ENCODE measurements at places on chromosomes 13 and 19.
A peak's percentile ranks its signal among the peaks of the same experiment; 100 is the strongest.

DNA sequence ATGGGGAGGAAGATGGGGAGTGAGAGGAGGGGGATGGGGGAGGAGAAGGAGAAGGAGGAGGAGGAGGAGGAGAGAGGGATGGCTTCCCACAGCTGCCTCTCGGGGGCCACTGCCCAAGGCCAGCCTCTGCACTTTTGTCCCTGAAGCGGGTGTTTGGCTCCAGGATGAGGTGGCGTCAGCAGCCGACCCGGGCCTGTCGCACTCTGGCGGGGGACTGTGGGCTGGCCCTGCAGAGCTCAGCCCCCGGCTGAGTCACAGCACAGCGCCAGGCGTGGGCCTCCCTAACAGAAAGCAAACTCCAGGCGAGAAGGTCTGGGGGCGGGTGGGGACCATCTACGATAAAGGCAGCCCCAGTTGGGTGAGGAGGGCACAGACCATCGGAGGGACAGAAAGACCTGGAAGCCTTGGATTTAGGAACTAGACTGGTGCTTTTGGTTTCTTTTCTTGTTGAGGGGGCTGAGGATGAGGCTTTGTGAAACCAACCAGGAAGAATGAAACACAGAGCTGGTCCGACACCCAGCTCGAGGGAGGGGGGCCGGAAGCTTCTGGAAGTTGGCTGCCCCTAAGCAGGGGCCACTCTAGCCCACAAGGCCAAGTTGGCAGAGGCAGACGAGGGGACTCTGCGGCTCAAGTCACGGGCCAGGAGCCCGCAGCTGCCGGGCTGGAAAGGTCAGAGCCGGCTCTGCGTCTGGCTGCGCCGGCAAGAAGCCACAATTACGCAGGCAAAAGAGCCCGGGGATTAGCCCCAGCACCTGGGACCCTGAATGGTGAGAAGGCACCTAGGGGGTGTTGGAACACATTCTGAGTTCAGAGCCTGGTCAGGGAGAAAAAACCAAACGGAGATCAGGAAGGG is 18.2 kb downstream of the LSM4 start:
- DNase-seq: peak; percentile 94

- DNase-seq: no peak
Measured at GRCh38 chr13:97561182-97561581, 127.2 kb downstream of the RAP2A start.

- DNase-seq: no peak
Measured at GRCh38 chr13:44660050-44660449, 83.9 kb upstream of the TSC22D1 start.

DNA sequence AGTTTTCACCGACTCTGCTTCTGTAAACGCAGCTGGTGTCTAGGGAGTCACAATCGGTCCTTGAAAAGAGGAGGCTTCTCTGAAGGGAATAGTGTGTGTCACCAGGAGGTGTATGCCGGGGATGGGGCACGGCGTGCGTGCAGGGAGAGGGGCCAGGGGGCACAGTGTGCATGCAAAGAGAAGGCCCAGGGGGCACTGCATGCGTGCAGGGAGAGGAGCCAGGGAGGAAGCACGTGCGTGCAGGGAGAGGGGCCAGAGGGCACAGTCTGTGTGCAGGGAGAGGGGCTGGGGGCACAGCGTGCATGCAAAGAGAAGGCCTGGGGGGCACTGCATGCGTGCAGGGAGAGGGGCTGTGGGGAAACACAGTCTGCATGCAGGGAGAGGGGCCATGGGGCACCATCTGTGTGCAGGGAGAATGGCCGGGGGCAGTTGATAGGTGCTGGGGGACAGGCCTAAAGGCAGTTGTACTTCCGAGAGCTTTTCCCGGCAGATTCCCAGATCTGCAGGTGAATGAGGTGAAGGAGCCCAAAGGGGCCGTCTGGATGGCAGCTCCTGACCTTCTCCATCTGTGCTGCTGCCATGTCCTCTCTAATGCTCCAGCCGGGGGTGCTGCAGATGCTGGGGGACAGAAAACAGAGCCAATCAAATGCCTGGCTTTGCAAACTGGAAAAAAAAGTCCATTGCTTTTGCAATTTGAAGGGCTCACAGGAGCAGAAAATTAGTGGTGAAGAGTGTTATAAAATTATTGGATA is 36.4 kb downstream of the ATP11A start:
- DNase-seq: no peak

GRCh38 chr13:99610702-99611289 is 109.5 kb downstream of the TM9SF2 start:
- no peak for DNase-seq

DNA sequence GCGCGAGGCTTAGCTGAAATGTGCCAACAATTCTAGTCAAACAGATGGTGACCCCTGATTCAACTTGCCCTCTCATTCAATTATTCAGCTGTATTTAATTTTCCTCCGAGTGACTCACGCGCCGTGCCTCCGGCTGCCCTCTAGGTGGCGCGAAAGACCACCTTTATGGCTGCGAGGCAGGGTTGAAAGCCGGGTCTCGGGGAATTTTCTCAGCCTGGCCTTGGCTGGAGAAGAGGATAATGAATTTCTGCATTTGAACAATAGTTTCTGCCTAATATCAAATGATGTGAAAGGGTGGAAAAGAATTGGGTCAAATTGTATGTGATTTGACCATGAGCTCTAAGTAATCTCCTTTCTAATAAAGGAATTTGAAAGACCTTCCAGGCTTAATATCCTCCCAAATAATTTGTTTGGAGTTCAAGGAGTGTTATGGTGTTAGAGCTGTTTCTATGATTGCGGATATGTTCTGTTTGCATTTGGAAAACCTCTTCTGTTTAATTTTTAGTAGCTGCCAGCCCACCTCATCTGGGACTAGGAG is 310.9 kb downstream of the ZNF536 start:
- DNase-seq: peak; percentile 87

- DNase-seq: no peak
Measured at GRCh38 chr19:31330237-31330636, 19.0 kb downstream of the TSHZ3 start.

DNA sequence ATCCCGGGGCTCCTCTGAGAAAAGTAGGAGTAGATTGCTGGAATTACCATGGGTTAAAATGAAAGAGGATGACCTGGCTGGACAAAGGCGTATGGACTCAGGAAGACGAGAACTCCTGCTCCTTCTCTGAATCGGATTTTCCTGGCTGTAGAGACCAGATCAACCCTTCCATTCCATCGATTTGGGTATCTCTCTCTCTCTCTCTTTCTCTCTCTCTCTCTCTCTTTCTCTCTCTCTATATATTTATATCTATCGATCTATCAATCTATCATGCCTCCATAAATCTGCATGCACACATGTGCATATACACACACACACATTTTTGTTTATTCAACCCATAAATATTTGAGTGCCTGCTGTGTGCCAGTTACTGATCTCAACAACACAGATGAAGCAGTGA is 234.9 kb downstream of the LMO7 start:
- DNase-seq: no peak

GRCh38 chr19:54708781-54709180 is 15.5 kb upstream of the KIR3DL3 start:
- no peak for DNase-seq

DNA sequence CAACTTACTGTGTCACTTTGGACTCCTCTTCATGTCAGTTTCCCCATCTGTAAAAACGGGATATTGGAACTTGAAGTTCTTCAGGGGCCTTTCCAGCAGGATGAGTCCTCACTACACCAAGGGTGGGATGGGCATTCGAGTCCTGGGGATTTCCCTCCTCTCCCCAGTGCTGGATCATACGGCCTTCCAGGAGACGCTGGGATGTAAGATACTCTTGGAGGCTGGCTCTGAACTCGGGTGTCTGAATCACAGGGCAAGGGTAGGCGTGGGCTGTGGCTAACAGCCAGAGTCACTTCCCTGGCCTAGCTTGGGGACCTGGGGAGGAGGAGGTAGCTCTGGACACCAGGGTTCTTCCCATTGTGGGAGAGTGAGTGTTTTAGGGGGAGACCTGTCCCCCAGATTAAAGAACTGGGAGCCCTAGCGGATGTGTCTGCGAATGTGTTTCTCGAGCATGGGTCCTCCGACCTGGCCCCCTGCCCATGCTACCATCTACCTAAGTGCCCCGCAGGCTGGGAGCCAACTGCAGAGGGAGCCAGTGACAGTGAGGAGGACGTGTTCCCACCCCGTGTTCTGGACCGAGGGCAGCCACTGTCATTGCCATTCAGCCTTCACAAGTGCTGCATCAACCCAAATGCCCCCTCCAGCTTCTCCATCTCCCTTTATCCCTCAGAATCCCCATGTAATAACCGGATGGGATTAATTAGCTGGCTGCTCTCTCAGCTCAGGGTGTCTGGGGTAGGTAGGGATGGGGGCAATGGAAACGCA is 2.4 kb upstream of the CYTH2 start:
- no peak for DNase-seq

- DNase-seq: no peak
Measured at GRCh38 chr13:44157606-44158005, 216.0 kb upstream of the SERP2 start.

GRCh38 chr19:8370176-8371010 is 6.4 kb downstream of the ANGPTL4 start:
- DNase-seq: no peak

DNA sequence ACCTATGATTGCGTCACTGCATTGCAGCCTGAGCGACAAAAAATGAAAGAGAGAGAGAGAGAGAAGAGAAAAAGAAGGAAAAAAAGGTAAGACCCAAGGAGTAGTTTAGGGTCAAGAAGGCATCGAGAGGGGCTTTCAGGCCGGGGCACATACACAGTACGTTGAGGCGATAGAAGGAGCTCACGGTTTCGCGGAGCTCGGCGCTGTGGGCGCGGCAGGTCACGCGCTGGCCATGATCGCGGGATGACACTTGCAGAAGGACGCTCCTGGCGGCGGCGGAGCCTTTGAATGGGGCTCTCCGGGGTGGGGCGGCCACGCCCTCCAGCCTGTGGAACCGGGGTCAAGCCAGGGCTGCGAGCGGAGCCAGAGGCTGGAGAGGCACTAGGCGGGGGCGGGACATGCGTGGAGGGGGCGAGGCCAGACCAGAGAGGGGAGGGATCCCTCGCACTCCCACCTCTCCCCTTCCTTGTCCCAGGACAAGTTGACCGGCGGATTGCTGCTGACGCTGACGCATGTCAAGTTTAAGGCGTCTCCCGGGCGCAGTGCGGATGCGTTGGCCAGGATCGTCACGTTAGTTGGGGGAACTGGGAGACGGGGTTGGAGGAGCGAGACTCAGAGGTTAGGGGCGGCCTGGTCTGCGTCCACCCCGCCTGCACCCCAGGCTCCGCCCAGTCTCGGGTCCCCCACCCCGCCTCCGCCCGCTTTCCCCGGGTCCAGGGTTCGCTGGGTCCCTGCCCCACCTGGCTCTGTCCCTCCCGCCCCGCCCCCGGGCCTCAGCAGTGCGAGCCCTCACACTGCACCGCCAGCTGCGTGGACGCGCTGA is 6.9 kb downstream of the NPHS1 start:
- DNase-seq: peak; percentile 68

GRCh38 chr19:19345970-19346369 is 25.3 kb downstream of the MAU2 start:
- no peak for DNase-seq

- DNase-seq: no peak
Measured at GRCh38 chr13:60047918-60048317, 115.8 kb downstream of the DIAPH3 start.

- DNase-seq: no peak
Measured at GRCh38 chr19:18304208-18304457, 18.7 kb downstream of the LSM4 start.

GRCh38 chr19:12687496-12688196 is at the start of gene GNG14:
Gene GNG14, plus strand, starts transcription at chr19:12687998. Its CDS starts 51 bp downstream, at chr19:12688049.
- no peak for DNase-seq

DNA sequence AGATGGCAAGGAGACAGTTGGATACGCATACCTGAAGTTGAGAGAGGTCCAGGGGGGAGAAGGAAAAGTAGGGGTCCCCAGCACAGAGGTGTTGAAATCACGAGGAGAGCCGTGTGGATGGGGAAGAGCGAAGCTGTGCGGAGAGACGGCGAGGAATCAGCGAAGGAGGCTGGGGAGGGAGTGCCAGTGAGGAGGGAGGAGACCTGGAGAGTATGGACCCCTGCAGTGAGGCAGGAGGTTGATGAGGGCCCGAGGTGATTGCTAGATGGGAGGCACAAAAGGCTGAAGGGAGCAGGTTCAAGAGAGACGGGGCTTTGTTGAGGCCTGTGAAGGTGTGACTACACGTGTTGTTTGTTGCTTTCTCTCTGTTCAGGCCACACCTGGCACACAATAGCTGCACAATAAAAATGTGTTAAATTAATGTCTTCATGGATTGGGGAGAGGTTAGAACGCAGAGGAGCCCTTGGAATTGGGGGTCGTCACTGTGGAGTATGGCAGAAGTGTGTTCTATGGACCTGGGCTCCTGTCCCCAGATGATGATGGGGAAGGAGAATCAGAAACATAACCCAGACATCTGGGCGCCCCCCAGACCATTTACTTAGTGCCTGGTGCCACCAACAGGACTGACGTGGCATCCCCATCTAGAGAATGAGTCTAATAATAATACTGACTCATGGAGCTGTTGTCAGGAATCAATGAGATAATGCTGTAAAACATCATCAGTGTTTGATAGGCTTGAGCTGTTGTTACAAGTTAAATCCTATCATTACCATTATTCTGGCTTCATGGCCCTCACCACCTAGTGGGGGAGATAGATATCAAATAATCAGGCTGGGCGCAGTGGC is 137.5 kb downstream of the SIPA1L3 start:
- DNase-seq: no peak

DNA sequence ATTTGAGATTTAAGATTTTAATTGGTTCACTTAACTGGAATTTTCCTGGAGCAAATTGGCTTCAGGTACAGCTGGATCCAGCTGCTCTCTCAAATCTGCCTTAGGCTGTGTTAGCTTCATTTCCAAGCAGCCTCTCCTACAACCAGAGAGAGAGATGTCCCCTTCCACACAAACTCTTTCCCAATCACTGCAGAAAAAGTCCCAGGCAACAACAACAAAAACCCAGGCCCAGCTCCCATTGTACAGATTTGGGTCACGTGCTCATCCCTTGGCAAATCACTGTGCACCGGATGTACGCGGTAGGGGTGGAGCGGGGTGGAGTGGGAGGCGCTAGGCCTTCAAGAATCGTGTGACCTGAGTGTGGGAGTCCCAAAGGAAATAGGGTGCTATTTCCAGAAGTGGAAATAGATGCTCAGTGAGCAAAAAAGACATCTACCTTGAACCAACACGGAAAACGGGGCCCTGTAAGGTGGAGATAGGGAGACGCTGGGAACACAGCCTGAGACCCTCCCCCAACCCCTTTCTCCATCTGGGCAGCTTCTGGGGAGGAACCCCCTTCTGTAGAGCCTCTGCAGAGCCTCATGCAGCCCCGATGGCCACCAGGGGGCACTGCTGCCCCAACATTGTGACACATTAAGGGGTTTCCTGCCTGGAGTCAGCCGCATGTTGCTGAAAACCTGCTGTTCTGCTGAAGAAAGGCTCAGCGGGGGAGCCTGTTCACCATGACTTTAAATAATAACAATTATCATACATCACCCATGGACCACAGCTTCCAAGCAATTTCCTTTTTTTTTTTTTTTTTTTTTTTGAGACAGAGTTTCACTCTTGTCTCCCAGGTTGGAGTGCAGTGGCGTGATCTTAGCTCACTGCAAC is 25.4 kb downstream of the HPN start:
- DNase-seq: peak; percentile 94

GRCh38 chr13:41127701-41128100 is 4.9 kb downstream of the KBTBD6 start:
- DNase-seq: no peak

- DNase-seq: peak; percentile 63
Measured at GRCh38 chr19:43639519-43640423, at the start of gene CADM4. Gene CADM4, minus strand, starts transcription at chr19:43639850. Its CDS starts 60 bp downstream, at chr19:43639790.

- DNase-seq: peak; percentile 82
Measured at GRCh38 chr19:13102666-13103580, at the start of gene LYL1. Gene LYL1, minus strand, starts transcription at chr19:13102858. Its CDS starts 1,687 bp downstream, at chr19:13101171.

Measured in hepatocyte (in vitro differentiated cells).